ENCODE measurements at places on chromosomes 4 and X.

GRCh38 chr4:61223385-61223784, 23.3 kb downstream of the ADGRL3 start:
- no peak for DNase-seq

DNA sequence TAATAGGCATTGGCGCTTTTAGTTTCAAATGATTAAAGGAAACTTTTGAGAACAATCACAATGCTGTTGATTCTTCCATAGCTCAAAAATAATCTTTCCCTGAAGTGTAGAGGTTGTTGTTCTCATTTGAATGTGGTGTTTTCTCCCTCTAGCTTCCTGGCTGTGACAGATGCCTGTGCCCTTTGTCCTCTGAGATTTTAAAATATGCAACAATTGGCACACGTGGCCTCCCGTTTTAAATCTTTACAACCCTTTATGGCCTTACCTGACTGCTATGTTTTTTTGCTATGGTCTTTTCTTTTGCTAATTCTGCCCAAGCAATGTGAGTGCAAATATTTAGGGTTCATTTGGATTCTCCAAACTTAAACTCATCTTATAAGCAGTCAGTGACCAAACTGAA, 22.9 kb upstream of the CASK start:
- DNase-seq, result no peak

- DNase-seq, result no peak
Observed at GRCh38 chr4:6290256-6290655, 20.6 kb downstream of the WFS1 start.

DNA sequence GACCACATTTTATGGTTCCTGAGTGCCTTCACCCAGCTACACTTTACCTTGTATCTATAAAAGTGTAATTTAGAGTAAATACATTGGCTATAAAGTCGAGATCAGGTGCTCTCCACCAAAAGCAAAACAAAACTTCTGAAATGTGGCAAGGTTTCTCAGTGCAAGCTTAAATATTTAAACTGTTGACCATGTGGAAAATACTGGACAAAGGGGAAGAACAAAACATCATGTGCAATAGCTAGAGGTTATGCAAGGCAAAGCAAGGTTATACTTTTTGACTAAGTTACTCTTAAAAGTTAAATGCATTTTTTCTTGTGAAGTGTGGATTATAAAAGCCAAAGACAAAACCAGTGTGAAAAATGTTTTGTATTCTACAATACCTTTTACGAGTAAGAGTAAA, 55.9 kb downstream of the UGT2A2 start:
- no peak for DNase-seq

DNA sequence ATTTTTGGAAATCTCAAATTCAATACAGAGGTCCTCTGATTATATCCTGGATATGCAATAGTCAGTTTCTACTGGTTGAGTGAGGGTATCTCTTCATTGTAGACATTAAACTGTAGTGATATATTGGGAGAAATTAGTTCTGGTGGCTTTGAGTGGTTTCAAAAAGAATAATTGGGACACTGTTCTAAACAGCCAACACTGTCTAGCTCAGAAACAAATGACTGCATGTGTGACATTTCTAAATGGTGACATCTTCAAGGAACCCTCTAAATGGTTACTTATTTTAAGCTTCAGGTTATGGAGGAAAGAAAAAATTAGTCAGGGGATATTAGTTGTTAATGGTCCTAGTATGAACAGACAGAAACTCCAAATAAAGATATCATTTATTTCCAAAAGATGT, 186.2 kb downstream of the LARP7 start:
- no peak for DNase-seq

DNA sequence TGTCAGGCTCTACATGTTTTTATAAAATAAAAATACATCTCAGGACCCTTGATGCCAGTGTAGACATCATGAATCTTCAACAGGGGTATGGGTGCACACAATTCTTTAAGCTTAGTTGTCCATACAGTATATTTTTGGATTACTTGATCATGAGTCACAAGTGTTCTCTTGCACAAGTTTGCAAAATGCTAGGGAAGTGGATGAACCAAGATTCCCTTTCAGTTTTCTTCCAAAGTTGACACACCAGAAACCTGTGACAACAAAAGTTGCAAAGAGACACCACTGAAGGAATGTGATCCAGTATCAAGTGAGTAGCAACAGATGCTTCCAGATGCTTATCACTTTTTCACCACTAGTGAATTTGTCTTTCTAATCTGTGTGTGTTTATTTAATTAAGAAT, 1021.2 kb downstream of the PCDH7 start:
- no peak for DNase-seq

Measured in HTR-8/SVneo (cell line).